ENCODE measurements at places on chromosomes 1 and 21. TPM values are rescaled to one million over a fixed set of nuclear protein-coding genes. Genes with fewer than 3 reads are reported as not detected.
A peak's percentile ranks its signal among the peaks of the same experiment; 100 is the strongest.

Gene CERS2
- total RNA-seq, result 82.0 TPM

Gene TMEM269
- 0.23 TPM for total RNA-seq

Gene TMEM63A
- total RNA-seq, result 96.6 TPM

DNA sequence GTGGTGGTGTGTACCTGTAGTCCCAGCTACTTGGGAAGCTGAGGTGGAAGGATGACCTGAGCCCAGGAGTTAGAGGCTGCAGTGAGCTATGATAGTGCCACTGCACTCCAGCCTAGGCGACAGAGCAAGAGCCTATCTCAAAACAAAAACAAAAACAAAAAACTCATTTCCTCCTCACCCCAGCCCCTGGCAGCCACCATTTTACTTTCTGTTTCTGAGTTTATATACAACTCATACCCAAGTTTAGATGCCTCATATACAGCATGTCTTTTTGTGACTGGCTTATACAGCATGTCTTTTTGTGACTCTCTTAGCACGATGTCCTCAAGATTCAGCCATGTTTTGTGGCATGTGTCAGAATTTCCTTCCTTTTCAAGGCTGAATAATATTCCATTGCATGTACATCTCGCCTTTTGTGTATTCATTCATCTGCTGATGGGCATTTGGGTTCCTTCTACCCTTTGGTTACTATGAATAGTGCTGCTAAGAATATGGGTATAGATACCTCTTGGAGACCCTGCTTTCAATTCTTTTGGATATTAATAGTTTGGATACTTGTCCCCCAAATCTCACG lies 14.7 kb downstream of the COA7 start:
- H3K36me3 ChIP-seq, result peaks cover 13% of the 10 kb centered on the region
- H3K27me3 ChIP-seq, result no peaks in the 10 kb centered on the region
- DNase-seq, result no peak
- peaks cover 15% of the 10 kb centered on the region for H3K4me1 ChIP-seq

DNA sequence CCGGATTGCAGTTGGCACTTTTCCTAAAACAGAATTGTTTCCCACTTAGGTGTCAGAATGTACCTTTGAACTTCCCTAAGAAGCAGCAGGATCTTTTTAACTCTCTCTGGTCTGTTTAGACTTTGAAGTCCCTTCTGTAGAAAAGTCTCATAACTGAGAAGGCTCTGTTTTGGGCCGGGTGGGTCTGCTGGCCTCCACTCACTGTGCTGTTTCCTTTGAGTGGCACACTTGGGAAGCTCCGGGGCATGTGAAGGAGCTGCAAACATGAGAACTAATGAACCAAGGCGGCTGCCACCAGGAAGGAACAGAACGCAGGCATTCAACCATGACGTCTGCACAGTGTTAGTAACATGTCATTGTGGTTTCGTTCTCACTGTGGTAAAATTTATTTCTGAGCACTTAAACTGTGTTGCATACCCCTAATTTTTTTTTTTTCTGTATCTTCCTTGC lies 19.5 kb upstream of the NCMAP start:
- no peak overlapping the region for H3K4me3 ChIP-seq
- DNase-seq, result peak; percentile 82
- peaks cover 23% of the 10 kb centered on the region for H3K36me3 ChIP-seq
- peaks cover 25% of the 10 kb centered on the region for H3K4me1 ChIP-seq

DNA sequence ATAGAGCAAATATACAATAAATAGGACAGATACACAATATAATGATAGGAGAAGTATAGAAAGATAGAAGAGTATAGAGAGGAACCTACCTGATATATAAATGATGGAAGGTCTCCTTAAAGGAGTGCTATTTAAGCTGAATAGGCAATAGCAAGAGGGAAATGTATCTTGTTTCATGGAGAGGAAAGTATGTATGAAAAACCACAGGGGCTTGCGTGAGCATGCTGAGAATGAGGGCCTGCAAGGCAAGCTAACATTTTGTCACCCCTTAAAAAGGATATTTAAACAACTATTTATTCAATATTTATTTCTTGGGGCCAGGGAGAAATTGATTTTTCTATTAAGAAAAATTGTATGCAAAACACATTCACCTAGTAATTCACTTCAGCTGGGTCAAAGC lies 150.9 kb upstream of the ZRANB2 start:
- no peak overlapping the region for H3K27ac ChIP-seq
- H3K27me3 ChIP-seq, result no peaks in the 10 kb centered on the region
- no peak overlapping the region for H3K4me3 ChIP-seq
- no peak for DNase-seq
- no peaks in the 10 kb centered on the region for H3K36me3 ChIP-seq
